ENCODE measurements at places on chromosomes 4 and X.

DNA sequence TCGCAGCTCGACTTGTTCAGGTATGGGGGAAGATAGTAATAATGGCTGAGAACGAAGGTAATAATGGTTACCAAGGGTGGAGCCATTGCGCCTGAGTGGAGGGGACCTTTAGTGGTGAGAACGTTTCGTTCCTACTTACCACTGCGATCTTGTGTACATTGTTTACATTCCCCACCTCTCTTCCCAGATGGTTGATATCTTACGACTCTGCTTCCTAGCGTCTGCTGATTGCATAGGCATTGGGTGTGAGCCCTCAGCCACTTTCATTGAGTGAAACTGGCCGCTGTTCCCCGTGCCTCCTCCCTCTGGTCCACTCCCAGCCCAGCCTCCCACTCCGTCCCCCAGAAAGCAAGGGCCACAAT is 850 bp downstream of the IGBP1 start:
- no peak for DNase-seq

DNA sequence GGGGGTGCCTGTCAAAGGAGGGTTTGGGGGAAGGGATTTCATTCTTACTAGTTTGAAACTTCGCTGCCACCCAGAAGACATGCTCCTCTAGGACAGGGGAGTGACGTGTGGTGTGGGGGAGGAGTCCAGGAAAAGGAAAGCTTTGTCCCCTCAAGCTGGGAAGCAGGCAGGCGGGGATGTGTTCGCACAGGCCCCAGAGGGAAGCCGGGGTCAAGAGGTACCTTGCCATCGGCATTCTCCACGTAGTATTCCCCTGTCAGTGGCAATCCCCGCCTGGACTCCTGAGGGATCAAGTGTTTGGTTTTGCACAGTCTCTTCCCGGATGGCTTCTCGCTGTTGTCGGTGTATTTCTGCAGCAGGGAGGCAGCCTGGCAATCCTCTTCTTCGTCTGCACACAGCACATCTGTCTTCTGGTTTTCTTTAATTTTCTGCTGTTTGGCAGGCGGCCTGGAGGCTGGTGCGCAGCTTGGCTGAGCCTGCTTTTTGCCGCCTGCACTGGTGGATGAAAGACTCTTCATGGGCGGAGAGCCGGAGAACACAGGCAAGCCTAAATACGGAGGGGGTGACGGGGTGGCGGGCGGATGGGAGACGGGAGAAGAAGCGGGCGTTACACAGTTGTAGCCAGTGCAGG is 35.1 kb downstream of the BCOR start:
- DNase-seq: peak; percentile 40

DNA sequence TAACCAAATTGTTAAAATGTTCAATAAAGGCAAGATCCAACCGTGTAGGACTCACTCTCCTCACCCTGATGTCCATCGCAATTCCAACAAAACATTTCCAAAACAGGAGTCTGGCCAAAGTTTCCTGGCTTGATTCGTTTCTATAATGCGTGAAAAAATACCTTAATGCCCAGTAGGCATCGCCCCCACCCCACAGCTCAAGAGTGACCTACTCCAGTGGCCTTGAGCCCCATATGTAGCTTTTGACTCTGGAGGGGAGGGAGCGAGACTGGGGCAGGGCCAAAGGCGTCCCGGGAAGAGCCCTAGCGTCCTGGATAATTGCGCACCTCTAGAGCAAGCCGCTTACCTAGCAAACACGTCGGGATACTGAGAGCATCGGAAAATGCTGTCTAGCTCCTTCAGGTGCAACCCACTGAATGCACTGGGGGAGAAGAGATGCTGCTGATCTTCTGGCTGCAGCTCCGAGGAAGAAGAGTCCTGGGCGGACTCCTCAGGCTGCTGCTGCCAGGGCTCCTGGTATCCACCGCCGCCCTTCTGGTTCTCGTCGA is 55.6 kb upstream of the NKAP start:
- no peak for DNase-seq

- no peak for DNase-seq
Observed at GRCh38 chr4:185110375-185110823, 32.7 kb upstream of the SLC25A4 start.

- no peak for DNase-seq
Observed at GRCh38 chr4:87911252-87911774, 64.2 kb upstream of the SPP1 start.

GRCh38 chr4:62210486-62210885 is 1010.4 kb downstream of the ADGRL3 start:
- DNase-seq: no peak

- no peak for DNase-seq
Observed at GRCh38 chr4:26116057-26116456, 202.0 kb downstream of the SMIM20 start.

GRCh38 chr4:61824454-61824853 is 624.3 kb downstream of the ADGRL3 start:
- DNase-seq: no peak

GRCh38 chr4:125573368-125573767 is 258.6 kb downstream of the FAT4 start:
- no peak for DNase-seq

DNA sequence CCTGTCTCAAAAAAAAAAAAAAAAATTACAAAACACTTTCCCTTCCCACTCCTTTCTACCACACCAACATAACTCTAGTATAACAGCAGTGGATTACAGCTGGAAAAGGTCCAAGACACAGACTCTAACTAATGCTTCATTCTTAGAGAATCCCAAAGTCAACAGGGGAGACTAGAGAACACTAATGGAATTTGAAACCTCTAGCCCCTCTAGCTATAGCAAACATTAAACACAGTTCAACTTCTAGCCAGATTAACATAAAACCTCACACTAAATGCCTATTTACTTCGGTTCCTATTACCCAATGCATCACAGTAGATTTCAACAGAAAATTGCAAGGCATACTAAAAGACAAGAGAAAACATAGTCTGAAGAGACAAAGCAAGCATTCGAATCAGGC is 10.5 kb upstream of the DHX15 start:
- DNase-seq: no peak

DNA sequence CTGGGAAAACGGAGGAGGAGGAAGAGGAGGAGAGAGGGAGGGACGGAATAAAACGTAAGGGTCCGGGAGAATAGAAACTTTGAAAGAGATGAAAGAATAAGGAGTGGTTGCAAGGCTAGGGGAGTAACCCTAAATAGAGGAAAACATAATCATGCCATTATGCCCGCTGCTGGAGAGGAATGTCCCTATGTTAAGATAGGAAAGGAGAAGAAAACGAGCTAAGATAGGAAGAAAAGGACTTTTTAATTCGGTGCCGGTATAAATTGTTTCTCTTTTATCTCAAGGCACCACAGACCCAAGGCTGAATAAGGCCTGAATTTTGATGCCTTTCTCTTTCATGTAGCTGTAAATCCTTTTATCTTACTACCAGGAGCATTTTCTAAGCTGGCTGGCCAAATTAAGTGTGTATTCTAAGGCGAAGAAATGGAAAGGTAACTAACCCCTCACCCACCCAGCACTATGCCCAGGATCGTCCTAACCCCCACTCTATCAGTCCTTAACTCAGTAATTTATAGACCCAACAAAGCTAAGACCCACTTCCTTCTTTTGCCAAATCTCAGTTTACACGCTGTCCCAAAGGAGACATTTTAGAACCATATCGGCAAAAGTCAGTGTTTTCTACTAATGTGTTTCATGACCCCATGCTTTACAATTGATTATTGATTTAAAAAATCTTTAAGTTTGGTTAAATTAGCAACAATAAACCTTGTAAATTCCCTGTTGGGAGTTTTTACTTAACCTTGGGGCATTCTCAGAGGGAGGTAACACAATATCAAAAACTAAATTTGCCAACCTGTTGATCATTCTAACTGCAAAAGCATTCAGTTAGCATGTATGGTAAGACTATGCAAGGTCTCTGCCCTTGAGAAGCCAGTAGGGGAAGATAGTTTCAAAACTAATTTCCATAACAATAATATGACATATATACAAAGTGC is 1.1 kb upstream of the CUL4B start:
- DNase-seq: no peak

GRCh38 chrX:107686792-107687191 is 58.5 kb downstream of the PRPS1 start:
- DNase-seq: no peak

DNA sequence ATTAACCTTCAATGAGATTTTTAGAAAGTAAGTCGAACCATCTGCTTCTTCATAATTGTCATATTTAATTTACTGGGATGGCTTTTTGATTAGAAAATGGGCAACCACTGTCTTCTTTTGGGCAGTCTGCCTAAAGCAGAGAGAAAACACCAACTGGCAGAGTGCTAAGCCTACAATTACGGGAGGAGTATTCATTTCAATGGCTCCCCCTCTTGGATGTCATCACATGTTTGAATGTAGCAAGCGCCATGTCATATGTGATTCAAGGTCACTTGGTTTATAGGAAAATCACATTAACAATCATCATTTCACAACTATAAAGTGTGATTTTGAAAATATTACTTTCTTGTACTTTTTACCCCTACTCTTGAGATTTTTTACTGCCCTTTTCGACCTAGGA is 261.9 kb downstream of the FRMPD4 start:
- DNase-seq: no peak

DNA sequence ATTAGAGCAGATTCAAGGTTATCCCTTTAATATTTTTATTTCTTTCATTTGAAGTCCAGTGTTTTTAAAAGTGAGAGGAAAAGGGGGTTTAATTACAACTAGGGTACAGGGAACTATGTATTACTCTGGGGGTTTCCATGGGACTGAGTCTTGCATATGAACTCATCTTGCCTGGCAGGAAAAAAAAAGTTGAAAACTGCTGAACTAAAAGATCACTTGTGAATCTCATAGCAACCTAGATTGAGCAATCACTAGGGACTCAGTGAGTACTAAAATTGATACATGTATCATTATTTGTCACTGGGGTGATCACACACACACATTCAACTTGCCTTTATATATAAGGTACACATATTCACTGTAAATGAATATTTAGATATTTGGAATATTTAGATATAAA is 180.7 kb upstream of the SFRP2 start:
- no peak for DNase-seq

DNA sequence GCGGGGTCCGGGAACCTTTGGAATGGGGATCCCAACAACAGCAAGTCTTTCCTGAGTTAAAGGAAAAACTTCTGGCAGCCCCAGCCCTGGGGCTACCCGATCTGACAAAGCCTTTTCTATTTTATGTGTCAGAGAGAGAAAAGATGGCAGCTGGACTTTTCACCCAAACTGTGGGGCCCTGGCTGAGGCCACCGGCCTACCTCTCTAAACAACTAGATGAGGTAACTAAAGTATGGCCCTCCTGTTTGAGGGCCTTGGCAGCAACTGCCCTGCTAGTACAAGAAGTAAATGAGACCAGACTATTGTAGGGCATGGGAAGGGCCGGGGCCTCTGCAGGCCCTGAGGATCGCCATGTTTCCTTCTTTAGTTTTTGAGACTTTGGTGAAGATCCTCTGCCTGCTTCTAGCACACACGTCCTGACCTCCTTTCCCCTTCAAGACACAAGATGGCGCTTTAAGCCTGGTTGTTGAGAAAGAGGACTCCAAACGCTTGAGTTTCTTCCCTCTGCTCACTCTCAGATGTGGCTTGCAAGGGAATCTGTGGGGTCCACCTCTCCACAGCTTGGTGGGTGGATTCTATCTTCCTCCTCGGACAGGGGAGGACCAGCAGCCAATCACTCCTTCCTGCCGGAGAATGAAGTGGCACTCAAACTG is 18.5 kb upstream of the DRD5 start:
- peak; percentile 33 for DNase-seq

DNA sequence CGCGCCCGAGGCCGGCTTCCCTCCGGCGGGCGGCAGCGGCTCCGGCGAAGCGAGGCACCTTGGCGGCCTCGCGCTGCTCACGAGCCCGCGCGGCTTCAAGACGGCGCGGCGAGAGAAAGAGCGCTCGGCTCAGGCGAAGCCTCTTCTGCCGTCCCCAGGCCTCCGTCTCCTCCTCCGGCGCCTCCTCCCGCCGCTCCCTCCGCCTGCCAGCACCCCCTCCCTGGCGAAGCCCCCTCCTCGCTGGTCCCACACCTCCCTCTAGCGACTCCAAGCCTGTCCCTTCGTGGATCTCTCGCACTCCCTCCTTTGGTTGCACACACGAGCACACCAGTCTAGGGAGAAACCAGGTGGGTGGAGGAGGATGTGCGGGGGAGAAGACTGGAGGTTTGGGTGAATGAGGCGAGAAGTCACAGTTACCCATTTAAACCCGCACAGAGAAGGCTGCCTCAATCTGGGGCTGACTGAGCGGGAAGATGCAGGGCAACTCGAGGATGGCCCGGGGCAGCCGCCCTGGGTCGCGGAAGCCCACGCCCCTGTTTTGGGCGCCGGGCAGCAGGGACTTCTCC is at the start of gene CAMK2D:
Gene CAMK2D (minus strand): TSS at position 119 of the 566 bp plus-strand sequence. CDS start 670 bp downstream, outside the sequence.
- DNase-seq: peak; percentile 98

DNA sequence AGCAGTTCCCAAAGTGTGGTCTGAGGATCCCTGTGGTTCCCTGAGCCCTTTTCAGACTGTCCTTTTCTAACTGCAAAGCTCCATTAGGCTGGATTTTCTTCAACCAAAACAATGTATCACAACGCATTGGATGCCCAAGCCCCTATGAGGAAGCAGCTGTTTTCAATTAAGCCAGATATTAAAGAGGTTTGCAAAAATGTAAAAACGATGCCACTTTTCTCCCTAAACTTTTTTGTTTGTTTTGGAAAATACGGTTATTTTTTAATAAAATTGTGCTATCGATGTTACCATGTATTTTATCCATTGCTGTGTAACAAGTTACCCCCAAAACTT is 170.4 kb upstream of the BCOR start:
- no peak for DNase-seq

DNA sequence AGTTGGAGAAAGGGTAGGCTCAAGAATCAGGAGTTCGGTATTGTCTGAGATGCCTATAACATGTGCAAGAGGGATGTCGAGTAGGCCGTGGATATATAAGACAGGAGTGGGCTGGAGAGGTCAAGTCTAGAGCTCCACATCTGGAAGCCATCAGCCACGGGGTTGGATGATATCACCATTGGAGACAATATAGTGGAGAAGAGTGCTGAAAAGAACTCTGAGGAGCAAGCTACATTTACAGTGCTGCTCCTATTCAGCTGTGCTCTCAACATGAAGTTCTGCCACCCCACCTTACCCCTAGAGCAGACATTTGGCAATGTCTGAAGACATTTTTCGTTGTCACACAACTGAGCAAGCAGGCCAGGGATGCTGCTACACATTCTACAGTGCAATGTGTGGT is 20.9 kb upstream of the PLAC1 start:
- DNase-seq: no peak

DNA sequence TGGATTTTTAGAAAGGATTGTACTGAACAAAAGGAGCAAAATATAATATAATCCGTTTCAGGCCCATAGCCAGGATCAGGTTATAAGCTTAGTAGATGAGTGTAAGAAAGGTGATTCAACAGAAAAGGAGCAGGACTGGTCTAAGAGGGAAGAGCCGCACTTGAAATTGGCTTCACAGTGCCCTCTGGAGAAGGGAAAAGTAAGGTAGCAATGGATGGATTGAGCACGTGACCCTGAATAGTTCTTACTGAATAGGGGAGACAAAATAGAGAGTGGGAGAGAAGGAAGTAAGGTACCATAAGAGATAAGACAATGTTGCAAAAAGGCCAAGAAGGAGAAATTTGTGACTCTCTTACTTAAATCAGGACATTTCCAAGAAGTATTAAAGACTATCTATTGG is 15.6 kb downstream of the CXorf66 start:
- DNase-seq: no peak

- DNase-seq: no peak
Observed at GRCh38 chr4:76582074-76582816, 147.2 kb downstream of the SHROOM3 start.

- DNase-seq: no peak
Observed at GRCh38 chr4:107423677-107424405, 296.2 kb downstream of the PAPSS1 start.

GRCh38 chr4:15341733-15342300 is 86.0 kb upstream of the C1QTNF7 start:
- DNase-seq: no peak

- no peak for DNase-seq
Observed at GRCh38 chr4:76748649-76749048, 149.3 kb downstream of the SOWAHB start.

All from posterior cingulate gyrus (tissue), 11 donors.